ENCODE measurements at places on chromosomes 4 and X. TPM values are rescaled to one million over a fixed set of nuclear protein-coding genes. Genes with fewer than 3 reads are reported as not detected.

GRCh38 chrX:2430265-2430825, 70.4 kb downstream of the DHRSX start:
- no peak overlapping the region for H3K4me3 ChIP-seq
- no peaks in the 10 kb centered on the region for H3K36me3 ChIP-seq
- H3K4me1 ChIP-seq: no peaks in the 10 kb centered on the region
- H3K27me3 ChIP-seq: no peaks in the 10 kb centered on the region
- H3K27ac ChIP-seq: no peak overlapping the region

FAM133A gene
- 0.33 TPM for total RNA-seq

GPR34 gene
- total RNA-seq: not detected

HSD17B13 gene
- total RNA-seq: not detected

ZMAT1 gene
- total RNA-seq: 6.6 TPM

APOO gene
- 31.3 TPM for total RNA-seq

DNA sequence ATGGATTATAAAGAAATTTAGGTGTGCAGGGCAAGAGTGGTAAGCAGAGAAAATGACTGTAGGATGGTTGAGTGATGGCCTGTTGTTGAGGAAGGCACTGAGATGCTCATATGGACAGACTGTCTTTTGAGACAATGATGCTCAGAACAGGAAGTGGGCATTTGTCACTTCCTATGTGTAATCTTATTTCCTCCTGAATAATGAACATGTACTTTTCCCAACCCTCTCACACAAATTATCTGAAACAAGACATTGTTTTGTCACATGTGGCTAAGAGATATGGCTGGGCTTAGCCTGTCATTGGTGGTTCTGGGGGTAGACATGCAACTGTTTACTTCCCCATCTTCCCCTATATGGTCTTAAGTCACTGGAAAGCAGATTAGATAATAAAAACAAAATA, 240.5 kb downstream of the CFAP47 start:
- H3K27ac ChIP-seq: no peak overlapping the region
- DNase-seq: no peak
- H3K27me3 ChIP-seq: no peaks in the 10 kb centered on the region
- no peaks in the 10 kb centered on the region for H3K36me3 ChIP-seq
- H3K4me3 ChIP-seq: no peak overlapping the region

GRCh38 chrX:22748093-22748999, 251.4 kb upstream of the DDX53 start:
- DNase-seq: peak; percentile 79
- H3K36me3 ChIP-seq: no peaks in the 10 kb centered on the region
- no peaks in the 10 kb centered on the region for H3K4me1 ChIP-seq
- no peak overlapping the region for H3K4me3 ChIP-seq
- no peaks in the 10 kb centered on the region for H3K27me3 ChIP-seq

NLGN4X gene
- total RNA-seq: 82.0 TPM

GPRIN3 gene
- 2.4 TPM for total RNA-seq

GRCh38 chr4:168384437-168385141, 66.0 kb upstream of the DDX60 start:
- H3K4me1 ChIP-seq: no peaks in the 10 kb centered on the region
- no peak overlapping the region for H3K4me3 ChIP-seq
- no peaks in the 10 kb centered on the region for H3K27me3 ChIP-seq
- DNase-seq: no peak
- H3K36me3 ChIP-seq: no peaks in the 10 kb centered on the region
- no peak overlapping the region for H3K27ac ChIP-seq

DNA sequence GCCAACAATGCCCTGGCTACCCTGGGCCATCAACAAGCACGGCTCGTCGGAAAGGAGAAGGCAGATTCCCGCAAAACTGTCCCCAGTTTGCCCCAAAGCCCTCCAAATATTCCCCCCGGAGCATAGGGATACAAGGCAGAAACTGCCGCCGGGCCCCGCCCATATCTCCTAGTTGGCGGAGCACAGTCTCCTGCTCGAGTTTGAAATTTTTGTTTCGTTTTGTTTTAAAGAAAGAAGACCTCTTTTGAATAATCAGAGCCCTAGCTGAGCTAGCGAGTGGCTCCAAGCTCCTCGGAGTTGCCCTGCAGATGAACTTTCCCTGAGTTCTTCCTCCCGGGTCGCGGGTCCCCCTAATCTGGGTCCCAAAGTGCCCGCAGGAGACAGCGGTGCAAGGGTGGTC, 138.1 kb upstream of the ZIC3 start:
- H3K4me1 ChIP-seq: no peaks in the 10 kb centered on the region
- H3K36me3 ChIP-seq: no peaks in the 10 kb centered on the region

- no peak overlapping the region for H3K4me3 ChIP-seq
- H3K27me3 ChIP-seq: no peaks in the 10 kb centered on the region
- H3K4me1 ChIP-seq: no peaks in the 10 kb centered on the region
- no peak overlapping the region for H3K27ac ChIP-seq
- no peak for DNase-seq
- no peaks in the 10 kb centered on the region for H3K36me3 ChIP-seq
Observed at GRCh38 chr4:83618991-83619645, 83.2 kb downstream of the GPAT3 start.

SLC9B1 gene
- total RNA-seq: 0.68 TPM

DNA sequence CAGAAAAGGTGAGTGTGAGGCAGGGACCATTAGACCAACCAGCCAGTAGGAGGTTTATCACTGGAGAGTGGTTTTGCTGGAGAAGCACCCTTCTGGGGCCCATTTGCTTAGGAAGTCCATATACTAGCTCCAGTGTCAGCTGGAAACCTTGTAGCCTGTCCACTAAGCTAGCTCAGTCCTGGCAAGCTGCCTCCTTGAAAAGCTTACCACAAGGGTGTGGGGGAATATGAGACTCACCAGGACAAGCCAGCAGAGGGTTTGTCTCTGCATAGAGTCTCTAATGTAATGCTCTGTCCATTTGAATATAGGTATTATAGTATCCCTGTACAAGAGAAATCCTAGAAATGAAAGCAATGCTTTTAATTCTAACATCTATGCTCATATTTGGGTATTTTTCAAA, 86.3 kb downstream of the FBXL5 start:
- H3K4me1 ChIP-seq: no peaks in the 10 kb centered on the region
- H3K36me3 ChIP-seq: peaks cover 13% of the 10 kb centered on the region
- H3K27ac ChIP-seq: no peak overlapping the region
- H3K27me3 ChIP-seq: no peaks in the 10 kb centered on the region
- no peak overlapping the region for H3K4me3 ChIP-seq

GC gene
- total RNA-seq: 1.0 TPM

DNA sequence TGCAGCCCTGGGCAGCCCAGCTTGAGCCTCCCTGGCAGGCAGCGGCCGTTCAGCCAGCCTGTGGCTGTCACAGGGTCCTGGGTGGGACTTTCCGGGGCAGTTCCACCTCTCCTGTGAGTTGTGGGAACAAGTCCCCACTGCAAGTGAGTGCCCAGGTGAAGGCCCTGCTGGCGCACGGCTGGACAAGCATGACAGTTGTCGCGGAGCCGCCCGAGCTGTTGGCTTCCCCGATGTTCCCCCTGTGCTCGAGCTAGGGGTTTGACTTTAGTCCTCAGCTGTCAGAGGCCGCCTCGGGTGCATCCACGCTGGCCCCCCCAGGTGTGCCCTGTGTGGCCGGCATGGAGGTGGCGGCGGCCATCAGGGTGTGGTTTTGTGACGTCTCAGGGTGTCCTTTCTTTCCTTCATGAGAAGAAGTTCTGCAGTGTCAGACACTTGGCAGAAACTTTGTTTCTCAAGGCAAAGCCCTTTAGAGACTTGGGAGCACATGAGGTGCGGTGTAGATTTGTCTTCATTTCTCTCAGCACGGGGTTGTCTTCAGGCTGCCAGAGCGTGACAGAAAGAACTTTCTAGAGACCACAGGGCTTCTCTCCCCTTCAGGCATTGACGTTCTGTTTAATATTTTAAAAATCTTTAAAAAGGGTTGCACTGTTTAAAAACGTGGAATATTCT, 69.4 kb upstream of the HGFAC start:
- peaks cover 25% of the 10 kb centered on the region for H3K4me1 ChIP-seq
- peaks cover 9% of the 10 kb centered on the region for H3K36me3 ChIP-seq
- DNase-seq: no peak

DNA sequence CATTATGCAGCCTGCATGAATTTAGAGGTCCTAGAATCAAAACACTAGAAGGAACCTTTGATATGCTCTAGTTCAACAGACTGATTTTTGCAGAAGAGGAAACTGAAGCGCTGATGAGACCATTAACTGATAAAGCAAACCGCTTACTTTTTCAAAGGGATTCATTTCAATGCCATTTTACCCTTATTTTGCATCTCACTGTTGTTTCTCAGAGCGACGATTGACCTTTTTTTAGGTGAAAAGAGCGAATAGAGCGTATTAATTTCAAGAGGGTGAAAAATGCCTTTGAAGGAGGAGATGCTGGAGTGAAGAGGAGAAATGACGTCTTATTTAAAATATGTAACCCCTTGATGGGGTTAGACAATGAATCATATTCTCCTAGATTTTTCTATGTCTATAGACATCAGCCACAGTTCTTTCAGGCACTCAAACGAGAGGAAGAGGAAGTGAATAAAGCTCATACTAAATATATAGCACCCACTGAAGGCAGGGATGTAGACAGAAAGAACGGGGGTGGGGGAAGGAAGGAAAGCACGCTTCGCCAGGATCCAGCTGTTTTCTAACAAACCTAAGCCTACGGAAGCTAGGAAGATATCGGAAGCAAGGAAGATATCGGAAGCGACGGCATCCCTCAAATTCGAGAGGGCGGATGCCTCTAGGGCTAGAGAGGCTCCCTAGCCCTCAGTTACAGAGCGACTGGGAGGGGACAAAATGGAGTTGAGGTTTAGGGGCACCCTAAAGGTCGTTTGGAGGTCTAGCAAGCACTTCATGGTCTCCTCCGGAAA, 848 bp downstream of the ACSL4 start:
- H3K36me3 ChIP-seq: no peaks in the 10 kb centered on the region
- no peaks in the 10 kb centered on the region for H3K27me3 ChIP-seq
- no peak for DNase-seq
- no peaks in the 10 kb centered on the region for H3K4me1 ChIP-seq
- peak overlapping the region; percentile 94 for H3K4me3 ChIP-seq

- no peak overlapping the region for H3K27ac ChIP-seq
- no peaks in the 10 kb centered on the region for H3K27me3 ChIP-seq
- H3K36me3 ChIP-seq: no peaks in the 10 kb centered on the region
- DNase-seq: no peak
- H3K4me3 ChIP-seq: no peak overlapping the region
- H3K4me1 ChIP-seq: no peaks in the 10 kb centered on the region
Observed at GRCh38 chr4:127210893-127211649, 421.7 kb upstream of the INTU start.

- no peaks in the 10 kb centered on the region for H3K27me3 ChIP-seq
- DNase-seq: no peak
- H3K36me3 ChIP-seq: no peaks in the 10 kb centered on the region
- H3K4me1 ChIP-seq: no peaks in the 10 kb centered on the region
- H3K27ac ChIP-seq: no peak overlapping the region
Observed at GRCh38 chrX:130179579-130180215, 7.9 kb downstream of the RAB33A start.

TMPRSS11D gene
- not detected for total RNA-seq

- no peak for DNase-seq
- no peaks in the 10 kb centered on the region for H3K4me1 ChIP-seq
- no peaks in the 10 kb centered on the region for H3K27me3 ChIP-seq
- H3K4me3 ChIP-seq: no peak overlapping the region
Observed at GRCh38 chrX:39450234-39450977, 647.4 kb downstream of the BCOR start.

PNMA6F gene
- total RNA-seq: not detected

DNA sequence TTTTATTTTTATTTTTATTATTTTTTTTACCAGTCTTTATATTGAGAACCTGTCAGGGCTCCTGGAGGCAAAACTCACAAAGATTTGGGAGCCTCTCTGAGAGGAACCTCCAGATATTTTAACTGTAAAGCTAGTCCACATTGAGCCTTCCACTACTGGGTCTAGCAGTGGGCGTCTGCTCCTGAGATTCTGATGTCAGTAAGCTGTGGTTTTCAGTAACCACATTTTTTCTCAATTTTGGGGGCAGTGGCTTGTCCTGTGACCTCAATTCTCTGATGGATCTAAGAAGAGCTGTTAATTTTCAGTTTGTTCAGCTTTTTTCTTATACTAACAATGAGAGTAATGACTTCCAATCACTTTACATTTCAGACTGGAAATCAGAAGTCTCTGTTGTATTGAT, 23.6 kb upstream of the GPRASP1 start:
- DNase-seq: no peak
- H3K27ac ChIP-seq: no peak overlapping the region
- no peaks in the 10 kb centered on the region for H3K36me3 ChIP-seq
- H3K27me3 ChIP-seq: no peaks in the 10 kb centered on the region

TMEM255A gene
- total RNA-seq: 0.44 TPM

- no peaks in the 10 kb centered on the region for H3K27me3 ChIP-seq
- no peaks in the 10 kb centered on the region for H3K36me3 ChIP-seq
- H3K27ac ChIP-seq: peak overlapping the region; percentile 53
- no peak overlapping the region for H3K4me3 ChIP-seq
- peak; percentile 57 for DNase-seq
Observed at GRCh38 chrX:2967998-2968909, 38.1 kb upstream of the ARSH start.

DNA sequence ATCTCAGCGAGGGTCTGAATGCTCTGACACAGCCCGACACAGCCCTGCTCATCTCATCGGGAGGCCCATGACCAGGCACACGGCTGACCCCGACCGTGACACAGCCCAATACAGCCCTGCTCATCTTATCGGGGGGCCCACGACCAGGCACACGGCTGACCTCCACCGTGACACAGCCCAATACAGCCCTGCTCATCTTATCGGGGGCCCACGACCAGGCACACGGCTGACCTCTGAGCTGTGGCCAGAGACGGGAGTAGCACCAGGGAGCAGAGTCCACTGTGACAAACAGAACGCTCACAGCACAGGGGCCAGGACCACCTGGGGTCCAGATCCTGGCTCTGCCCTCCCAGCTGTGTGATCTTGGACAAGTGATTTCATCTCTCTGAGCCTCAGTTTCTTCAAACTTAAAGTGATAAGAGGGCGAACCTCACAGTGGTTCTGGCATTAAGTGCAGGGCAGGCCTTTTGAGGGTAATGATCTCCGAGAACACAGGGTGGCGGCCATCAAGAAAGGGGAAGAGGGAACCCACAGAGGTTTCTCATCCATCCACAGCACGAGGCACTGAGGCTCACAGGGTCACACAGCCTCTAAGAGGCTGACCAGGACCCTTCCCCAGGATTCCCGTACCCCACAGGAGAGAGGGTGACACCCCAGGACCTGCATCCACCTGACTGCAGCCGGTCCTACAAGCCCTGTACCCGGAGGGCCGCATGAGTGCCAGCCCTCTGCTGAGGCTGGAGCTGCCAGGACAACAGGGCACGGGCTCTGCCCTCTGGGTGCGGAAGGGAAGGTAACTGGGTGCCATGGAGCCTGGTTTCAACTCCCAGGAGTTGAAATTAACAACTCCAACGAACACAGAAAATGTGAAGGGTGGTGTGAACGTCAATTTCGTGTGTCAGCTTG, 60.1 kb downstream of the WFS1 start:
- H3K27ac ChIP-seq: no peak overlapping the region
- H3K27me3 ChIP-seq: no peaks in the 10 kb centered on the region
- no peak overlapping the region for H3K4me3 ChIP-seq
- no peak for DNase-seq

DNA sequence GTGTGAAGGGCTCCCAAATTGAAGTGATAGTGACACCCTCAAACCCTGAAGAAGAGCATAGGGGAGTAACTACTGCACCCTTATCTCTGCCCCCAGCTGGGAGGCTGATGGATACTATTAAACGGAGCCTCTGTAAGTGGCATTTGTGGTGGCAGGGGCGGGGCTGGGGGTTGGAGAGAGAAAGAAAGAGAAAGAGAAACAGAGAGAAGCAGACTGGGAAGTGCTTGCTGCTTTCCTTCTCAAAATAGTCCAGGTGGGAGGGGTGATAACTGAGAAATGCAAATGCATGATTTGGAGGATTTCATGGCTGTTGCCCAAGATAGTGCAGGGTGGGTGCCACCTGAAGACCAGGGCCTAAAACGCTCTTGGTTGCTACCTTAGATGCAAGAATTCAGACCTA, 253.5 kb upstream of the GATB start:
- no peaks in the 10 kb centered on the region for H3K36me3 ChIP-seq
- no peak overlapping the region for H3K27ac ChIP-seq

All from endodermal cell (in vitro differentiated cells).